NCI-H82 (cell line): ENCODE measurements at places on chromosomes 1 and 21.

- no peak for DNase-seq
Measured at GRCh38 chr21:39776589-39776988, 31.6 kb downstream of the IGSF5 start.

- DNase-seq, result no peak
Measured at GRCh38 chr1:40625476-40626382, 39.8 kb downstream of the RIMS3 start.

- DNase-seq, result no peak
Measured at GRCh38 chr21:44834951-44835646, 17.2 kb upstream of the SUMO3 start.

DNA sequence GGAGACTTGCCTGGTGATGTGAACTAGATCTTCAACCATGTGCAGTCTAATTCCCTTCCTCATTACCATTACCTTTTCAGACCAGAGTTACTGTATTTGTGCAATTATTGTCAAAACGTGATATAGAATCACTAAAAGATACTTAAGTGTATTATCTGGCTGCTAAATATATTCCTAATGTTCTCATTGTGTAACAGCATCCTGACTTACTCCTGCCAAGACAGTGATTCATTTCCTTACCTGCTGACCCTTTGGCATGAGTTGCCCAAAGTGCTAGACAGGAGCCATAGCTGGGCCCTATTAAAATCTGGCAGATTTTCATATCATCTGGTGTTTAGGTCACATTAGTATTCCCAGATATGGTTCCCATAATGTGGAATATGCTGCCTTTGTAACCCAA, 598.3 kb upstream of the CAMK1G start:
- no peak for DNase-seq

GRCh38 chr1:185960422-185961321, 226.5 kb downstream of the HMCN1 start:
- no peak for DNase-seq

GRCh38 chr1:225882694-225883615, 775 bp upstream of the TMEM63A start:
- no peak for DNase-seq

DNA sequence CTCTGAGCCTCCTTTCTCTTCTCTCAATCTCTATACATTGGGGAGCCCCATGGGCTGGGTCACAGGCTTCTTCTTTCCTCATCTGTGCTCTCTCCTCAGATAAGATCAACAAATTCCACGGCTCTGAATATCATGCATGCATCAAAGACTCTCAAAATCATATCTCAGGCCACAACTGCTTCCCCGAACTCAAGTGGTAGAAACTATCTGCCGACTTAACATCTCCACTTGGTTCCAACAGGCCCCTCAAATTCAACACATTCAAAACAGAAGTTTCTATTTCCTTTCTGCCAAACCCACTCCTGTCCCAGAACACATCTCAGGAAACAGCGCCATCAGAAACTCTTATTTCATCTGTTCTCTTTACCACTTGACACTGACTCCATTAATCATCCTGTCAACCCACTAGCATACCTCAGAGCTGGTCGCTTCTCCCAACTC, 16.7 kb downstream of the DDX59 start:
- DNase-seq, result no peak

- no peak for DNase-seq
Measured at GRCh38 chr1:63902844-63903589, 129.2 kb downstream of the ROR1 start.
